ENCODE measurements at places on chromosomes 7 and 10.

GRCh38 chr7:84975586-84976185 lies 211.2 kb downstream of the SEMA3D start:
- DNase-seq: no peak

DNA sequence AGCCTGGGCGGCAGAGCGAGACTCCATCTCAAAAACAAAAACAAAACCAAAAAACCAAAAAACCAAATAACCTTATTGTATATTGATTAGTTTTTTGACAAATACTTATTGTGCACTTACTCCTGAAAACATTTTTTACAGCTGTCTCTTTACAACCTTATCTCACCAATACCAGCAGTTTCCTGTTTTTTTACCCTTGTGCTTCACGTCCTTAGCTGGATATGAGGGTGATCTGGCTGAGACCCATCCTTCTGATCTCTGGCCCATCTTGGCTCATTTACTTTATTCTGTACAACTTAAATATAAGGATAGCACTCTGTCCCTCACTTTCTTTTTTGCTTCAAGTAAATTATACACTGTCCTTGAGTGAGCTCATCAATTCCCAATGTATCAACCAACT lies 104.6 kb upstream of the DNAJB12 start:
- no peak for DNase-seq

GRCh38 chr7:50185208-50185607 lies 92.2 kb upstream of the ZPBP start:
- no peak for DNase-seq

GRCh38 chr10:90967865-90968264 lies 47.0 kb upstream of the ANKRD1 start:
- no peak for DNase-seq

GRCh38 chr10:76210211-76210610 lies 778.8 kb downstream of the LRMDA start:
- no peak for DNase-seq

GRCh38 chr7:28192786-28193585 lies 12.4 kb upstream of the JAZF1 start:
- no peak for DNase-seq

- DNase-seq: no peak
Observed at GRCh38 chr10:10925667-10926066, 92.0 kb upstream of the CELF2 start.

GRCh38 chr10:15141136-15142054 lies 27.1 kb downstream of the NMT2 start:
- DNase-seq: no peak

DNA sequence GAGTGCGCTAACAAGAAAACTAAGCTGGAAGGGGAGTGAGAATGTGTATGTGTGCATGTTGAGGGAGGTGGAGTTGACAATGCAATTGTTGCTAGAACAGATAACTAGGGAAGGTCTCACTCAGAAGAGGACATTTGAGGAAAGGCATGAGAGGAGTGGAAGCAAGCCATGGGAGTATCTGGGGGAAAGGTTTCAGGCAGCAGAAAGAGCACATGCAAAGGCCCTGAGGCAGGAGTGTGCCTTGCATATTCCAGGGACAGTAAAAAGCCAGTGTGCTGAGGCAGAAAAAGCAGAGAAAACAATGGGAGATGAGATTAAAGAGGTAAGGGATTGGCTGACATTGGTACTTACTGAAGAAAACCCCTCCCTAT lies 149.6 kb upstream of the ADO start:
- no peak for DNase-seq

- no peak for DNase-seq
Observed at GRCh38 chr7:93364806-93365205, 132.6 kb downstream of the VPS50 start.

DNA sequence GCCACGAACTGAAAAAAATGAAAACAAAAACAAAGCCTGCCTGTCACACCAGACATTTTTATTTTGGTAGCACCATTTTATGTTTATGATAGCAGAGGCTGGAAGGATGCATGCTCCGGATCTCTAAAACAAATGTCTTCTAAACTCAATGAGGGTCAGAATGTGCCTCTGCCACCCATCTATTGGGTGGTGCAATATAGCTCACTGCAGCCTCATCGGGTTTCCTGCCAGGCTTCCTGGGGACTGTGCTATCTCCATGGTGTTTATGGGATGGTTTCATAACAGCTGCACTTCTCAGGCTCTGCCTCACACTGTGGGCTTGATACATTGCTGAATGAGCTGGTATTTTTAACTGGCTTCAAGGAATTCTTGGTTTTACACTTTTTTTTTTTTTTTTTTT lies 94.4 kb downstream of the ITIH5 start:
- DNase-seq: no peak

- DNase-seq: no peak
Observed at GRCh38 chr10:72850861-72851260, 42.7 kb upstream of the OIT3 start.

DNA sequence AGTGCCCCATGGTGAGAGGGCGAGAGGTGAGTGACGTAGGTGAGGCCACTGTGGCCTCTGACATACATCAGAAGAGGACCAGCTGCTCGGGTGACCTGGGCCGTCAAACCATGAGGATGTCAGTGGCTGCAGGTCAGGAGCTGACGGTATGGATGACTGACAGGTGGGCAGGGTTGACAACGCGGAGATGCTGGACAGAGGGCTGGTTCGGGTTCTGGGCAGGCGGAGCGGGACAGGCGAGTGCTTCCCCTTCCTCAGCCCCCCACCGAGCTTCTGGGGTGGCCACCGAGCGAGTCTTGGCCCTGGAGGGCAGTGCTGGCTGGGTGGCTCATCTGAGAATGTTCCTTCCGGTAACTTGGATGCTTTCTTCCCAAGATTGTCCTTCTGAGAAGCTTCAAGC lies 91.8 kb downstream of the ACTR3B start:
- DNase-seq: no peak

GRCh38 chr7:27434756-27435400 lies 192.3 kb downstream of the EVX1 start:
- no peak for DNase-seq

GRCh38 chr10:124724279-124725027 lies 19.7 kb downstream of the FAM53B start:
- peak; percentile 32 for DNase-seq

- DNase-seq: no peak
Observed at GRCh38 chr10:986881-987619, 1.2 kb upstream of the GTPBP4 start.

- DNase-seq: no peak
Observed at GRCh38 chr10:93656155-93656554, 43.8 kb downstream of the PDE6C start.

GRCh38 chr10:109899356-109900331 lies 23.7 kb downstream of the XPNPEP1 start:
- no peak for DNase-seq

GRCh38 chr10:14742382-14742781 lies 32.3 kb downstream of the FAM107B start:
- DNase-seq: no peak

- DNase-seq: no peak
Observed at GRCh38 chr7:138247081-138247480, 170.8 kb downstream of the AKR1D1 start.

DNA sequence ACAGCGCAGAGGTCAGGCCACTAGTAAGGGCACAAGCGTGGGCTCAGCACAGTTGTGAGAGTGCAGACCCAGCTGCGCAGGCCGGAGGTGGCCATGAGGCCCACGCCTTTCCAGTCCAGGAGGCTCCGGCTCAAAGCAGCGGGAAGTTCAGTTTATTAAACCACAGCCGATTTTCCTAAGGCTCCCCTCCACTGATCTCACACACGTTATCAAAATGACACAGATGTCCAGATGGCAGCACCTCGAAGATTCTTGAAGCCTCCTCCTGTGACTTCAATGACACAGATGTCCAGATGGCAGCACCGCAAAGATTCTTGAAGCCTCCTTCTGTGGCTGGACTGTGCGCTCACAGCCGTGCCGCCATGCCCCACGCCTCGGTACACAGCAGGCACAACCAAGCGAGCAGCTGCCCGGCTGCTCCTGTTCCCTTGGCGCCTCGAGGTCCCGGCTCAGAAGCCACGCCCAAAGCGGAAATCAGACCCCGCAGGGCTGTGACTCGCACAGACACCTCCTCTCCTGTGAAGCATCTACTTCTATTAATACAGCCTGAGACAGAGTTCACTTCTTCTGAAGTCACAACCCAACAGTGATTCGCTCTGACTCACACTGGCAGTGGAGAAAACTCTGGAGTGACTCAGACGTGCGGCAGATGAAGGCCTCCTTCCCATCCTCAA lies 122.7 kb downstream of the MAD1L1 start:
- peak; percentile 95 for DNase-seq

- no peak for DNase-seq
Observed at GRCh38 chr7:137342265-137342664, 1.3 kb downstream of the PTN start.

GRCh38 chr10:82234173-82234572 lies 359.2 kb downstream of the NRG3 start:
- no peak for DNase-seq

DNA sequence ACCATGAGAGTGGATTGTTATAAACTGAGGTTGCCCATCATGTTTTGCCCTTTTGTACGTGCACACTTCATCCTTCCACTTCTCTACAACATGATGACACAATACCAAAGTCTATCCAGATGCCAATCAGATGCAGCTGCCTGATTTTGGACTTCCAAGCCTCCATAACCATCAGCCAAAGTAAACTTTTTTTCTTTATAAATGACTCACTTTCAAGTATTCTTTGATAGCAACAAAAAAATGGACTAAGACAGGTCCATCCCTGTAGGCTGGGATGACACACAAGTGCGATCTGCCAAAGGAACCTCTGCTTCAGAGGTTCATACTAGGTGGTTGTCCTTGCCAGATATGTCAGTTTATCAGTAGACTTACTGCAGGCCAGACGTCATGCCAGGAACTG lies 320.2 kb upstream of the FZD1 start:
- no peak for DNase-seq

- peak; percentile 40 for DNase-seq
Observed at GRCh38 chr10:89426230-89426868, 12.0 kb downstream of the IFIT5 start.

GRCh38 chr10:124259139-124259825 lies 159.4 kb downstream of the OAT start:
- DNase-seq: no peak

- DNase-seq: no peak
Observed at GRCh38 chr10:50472914-50473313, 150.8 kb downstream of the SGMS1 start.

DNA sequence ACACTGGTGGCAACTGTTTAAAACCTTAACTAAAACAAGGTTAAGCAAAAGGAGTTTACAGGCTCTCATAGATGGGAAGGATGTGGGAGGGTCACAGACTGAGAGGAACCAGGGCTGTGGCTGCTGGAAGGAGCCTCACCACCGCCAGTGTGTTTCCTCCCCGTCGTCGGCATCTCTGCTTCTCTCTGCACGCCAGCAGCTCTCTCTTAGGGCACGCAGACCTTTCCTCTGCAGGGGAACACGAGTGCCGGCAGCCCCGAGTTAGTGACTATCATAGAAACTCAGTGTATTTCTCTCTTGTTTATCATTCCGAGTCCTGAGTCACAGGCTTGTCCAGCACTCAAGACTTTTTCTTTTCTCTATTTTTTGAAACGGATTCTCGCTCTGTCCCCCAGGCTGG lies 8.1 kb upstream of the SH2D4B start:
- no peak for DNase-seq

DNA sequence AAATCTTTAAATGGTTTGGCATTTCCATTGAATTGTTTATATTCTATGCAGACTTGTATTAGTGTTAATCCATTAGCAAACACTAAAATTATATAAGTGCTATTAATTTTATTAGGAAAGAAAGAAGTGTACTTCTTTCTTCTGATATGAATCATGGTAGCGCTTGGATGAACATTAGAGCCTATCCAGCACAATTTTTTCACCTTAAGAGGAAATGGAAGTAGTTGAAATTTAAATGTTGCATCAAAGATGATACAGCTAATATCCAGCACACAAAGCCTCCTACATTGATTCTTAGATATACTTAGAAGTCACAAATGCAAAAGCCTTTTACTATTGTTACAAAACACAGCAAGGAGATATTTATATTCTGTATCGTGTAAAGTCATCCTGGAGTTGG lies 174.5 kb downstream of the AHR start:
- DNase-seq: no peak

DNA sequence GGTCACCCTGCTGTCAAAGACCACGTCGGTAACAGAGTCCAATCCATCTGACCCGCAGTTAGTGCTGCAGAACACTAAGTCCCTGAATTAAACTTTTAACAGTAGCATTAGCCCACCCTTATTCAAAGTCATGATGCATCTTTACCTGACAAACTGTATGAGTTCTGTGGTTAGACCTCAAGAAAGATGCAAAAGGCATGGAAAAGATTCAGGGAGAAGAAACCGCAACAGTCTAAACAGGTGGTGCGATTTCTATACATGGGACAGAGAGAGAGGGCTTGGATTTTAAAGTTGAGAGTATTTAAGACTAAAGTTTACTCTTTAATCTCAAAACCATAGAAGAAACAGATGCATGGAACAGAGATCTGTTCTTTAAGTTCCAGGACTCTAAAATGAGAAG lies 103.3 kb upstream of the NFE2L3 start:
- DNase-seq: no peak

DNA sequence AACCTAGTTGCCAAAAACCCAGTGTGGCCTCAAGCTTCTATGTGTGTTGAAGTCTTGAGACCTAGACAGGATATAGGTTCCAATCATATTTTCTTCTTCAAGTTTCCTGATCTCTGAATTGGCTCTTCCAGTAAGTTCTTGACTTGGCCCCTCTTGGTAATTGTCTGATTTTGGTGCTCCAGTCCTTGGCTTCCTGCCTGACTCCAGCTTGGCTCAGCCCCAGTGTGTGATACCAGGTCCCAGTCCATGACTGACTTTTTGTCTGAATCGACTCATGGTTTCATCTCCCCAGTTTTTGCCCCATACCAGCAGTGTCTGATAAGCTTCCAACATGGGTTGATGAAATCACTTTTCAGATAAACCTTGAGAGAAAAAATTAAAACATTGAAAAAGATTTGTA lies 72.3 kb downstream of the FAS start:
- no peak for DNase-seq

DNA sequence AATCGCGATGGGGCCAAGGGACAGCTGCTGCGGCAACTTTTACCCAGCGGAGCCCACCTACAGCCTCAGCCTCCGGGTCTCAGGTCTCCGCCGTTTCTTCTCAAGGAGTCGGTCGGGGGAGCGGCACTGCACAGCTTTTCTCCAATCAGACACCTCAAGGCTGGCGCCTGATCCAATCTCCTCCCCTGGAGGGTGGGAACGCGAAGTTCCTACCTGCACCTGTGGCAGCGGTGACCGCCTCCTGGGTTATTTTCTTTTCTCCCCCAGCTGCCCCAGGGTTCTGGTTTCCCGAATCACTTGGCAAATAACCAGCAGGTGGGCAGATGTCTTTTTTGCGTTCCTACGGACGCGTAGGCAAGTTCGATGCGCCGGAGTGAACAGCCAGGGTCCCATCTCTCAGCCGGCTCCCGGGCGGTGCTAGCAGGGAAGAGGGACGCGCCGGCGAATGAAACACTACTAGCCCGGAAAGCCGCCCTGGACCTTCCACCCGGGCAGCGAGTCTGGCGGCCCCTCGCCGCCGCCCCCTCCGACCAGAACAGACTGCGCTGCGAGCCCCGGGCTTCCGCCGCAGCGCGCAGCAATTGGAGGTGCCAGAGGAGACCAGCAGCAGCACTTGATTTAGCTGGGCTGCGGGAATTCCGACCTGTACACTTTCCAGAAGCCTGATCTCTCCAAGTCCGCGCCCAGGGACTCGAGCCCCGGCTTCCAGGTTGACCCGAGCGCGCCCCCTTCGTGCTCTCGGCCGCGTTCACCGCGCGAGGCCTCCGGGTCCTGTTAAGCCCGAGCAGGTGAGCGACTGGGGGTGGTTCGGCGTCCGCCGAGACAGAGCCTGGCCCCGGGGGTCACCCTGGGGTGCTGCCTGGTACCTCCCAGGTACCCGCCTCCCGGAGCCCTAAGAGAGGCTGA lies at the start of gene PRR15:
Gene PRR15, plus strand, starts transcription at position 246 of the 906 bp plus-strand sequence. CDS start 2,495 bp downstream, outside the sequence.
- no peak for DNase-seq

GRCh38 chr7:3089493-3089892 lies 45.8 kb upstream of the CARD11 start:
- DNase-seq: peak; percentile 61

Data from urothelium cell line (cell line).